ENCODE measurements at places on chromosomes 7 and 10. TPM values are rescaled to one million over a fixed set of nuclear protein-coding genes. Genes with fewer than 3 reads are reported as not detected.

CPED1 gene
- not detected for total RNA-seq

DNA sequence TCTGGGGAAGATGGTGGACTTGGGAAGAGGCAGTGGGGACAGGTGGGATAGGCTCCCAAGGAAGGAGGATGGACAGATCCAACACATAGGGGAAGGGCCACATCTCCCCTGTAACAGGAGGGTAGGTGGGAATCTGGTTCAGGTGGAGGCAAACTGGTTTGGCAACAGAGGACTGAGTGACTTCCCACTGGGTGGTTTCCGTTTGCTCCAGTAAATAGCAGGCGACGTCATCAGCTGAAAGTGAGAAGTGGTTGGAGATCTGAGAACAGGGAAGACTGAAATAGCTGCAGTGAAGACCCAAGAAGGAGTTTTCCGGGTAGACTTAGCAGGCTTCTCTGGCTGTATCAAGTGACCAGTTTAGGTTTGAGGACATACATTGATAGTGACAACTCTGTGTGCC lies 504.4 kb downstream of the GALNT17 start:
- no peak overlapping the region for H3K4me3 ChIP-seq
- no peaks in the 10 kb centered on the region for H3K36me3 ChIP-seq
- no peaks in the 10 kb centered on the region for H3K4me1 ChIP-seq

DNA sequence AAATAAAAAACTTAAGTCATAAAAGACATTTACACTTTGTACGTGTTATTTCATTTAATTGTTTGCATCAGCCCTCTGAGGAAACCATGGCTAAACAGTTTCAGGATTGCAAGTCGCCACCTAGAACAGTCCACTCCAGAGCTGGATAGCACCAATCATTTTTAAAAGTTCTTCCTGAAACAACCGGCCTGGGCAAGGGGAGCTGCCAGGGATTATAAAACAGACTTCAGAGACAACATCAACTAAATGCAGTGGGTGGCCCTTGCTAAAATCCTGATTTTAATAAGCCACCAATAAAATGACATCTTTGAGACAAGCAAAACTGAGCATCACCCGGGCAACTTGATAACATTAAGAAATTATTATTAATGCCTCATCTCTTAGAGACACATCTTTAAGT lies 13.5 kb downstream of the DLG5 start:
- no peak for DNase-seq
- H3K27me3 ChIP-seq, result peaks cover 9% of the 10 kb centered on the region
- H3K4me1 ChIP-seq, result no peaks in the 10 kb centered on the region
- H3K36me3 ChIP-seq, result no peaks in the 10 kb centered on the region
- H3K4me3 ChIP-seq, result no peak overlapping the region

EMX2 gene
- total RNA-seq, result not detected

ANK3 gene
- 13.0 TPM for total RNA-seq

CACNB2 gene
- not detected for total RNA-seq

GRCh38 chr7:133815611-133816210 lies 311.4 kb upstream of the LRGUK start:
- DNase-seq, result no peak
- H3K36me3 ChIP-seq, result peaks cover 21% of the 10 kb centered on the region
- H3K4me3 ChIP-seq, result no peak overlapping the region
- no peaks in the 10 kb centered on the region for H3K27me3 ChIP-seq
- no peak overlapping the region for H3K27ac ChIP-seq

GRCh38 chr10:13751191-13751764 lies 164.5 kb downstream of the PRPF18 start:
- H3K4me1 ChIP-seq, result peaks cover 7% of the 10 kb centered on the region
- H3K27ac ChIP-seq, result no peak overlapping the region
- no peak for DNase-seq
- no peaks in the 10 kb centered on the region for H3K27me3 ChIP-seq
- H3K36me3 ChIP-seq, result no peaks in the 10 kb centered on the region
- H3K4me3 ChIP-seq, result no peak overlapping the region

GRCh38 chr10:78760463-78761310 lies 308.1 kb upstream of the ZMIZ1 start:
- peaks cover 16% of the 10 kb centered on the region for H3K4me1 ChIP-seq
- no peak overlapping the region for H3K4me3 ChIP-seq
- H3K27me3 ChIP-seq, result no peaks in the 10 kb centered on the region
- no peak overlapping the region for H3K27ac ChIP-seq
- DNase-seq, result no peak
- no peaks in the 10 kb centered on the region for H3K36me3 ChIP-seq

DNA sequence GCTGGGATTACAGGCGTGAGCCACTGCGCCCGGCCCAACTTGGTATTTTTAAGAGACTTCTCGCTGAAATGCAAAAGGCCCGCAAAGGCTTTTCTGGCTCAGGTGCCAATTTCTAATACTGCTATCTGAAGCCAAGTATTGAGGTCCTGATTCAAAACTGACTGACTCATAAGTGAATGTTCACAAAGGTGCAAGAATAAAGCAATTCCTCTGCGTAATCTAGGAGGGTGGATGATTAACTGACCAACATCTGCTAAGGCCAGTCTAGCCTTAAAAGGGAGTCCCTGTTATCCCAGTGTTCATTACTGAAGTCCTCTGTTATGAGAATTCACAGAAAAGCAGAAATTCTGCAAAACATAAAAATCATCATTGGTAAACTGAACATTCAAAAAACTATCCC lies 111.4 kb downstream of the SRPK2 start:
- DNase-seq, result no peak
- H3K36me3 ChIP-seq, result no peaks in the 10 kb centered on the region
- H3K4me3 ChIP-seq, result no peak overlapping the region
- H3K27ac ChIP-seq, result no peak overlapping the region
- no peaks in the 10 kb centered on the region for H3K27me3 ChIP-seq

GPRIN2 gene
- total RNA-seq, result not detected

DNA sequence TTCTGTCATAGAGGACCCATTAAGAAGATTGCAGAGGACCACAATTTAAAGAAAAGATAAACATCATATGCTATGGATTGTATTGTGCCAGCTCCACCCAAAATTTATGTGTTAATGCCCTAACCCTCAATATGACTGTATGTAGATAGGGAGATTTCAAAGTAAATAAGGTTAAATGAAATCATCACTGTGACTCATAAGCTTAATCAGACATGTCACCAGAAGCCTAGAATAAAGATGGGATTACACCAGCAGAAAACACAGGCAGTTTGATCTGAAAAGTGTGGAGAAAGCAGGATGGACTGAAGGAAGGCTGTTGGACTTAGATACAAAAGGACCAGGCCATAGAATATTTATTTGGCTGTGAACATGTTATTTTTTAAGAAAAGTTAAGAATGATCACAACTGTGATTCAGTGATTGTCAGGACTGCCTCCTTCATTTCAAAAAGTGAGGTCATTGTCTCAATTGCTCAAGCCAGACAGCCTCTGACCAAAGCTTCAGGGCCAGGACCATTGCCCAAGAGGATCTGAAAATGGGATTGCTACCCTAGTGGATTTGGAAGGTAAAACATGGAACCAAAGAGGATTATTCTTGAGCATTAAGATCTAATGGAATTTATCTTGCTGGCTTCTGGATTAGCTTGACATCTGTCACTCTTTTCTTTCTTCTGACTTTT lies 270.8 kb upstream of the POM121L12 start:
- H3K4me1 ChIP-seq, result no peaks in the 10 kb centered on the region
- no peak overlapping the region for H3K27ac ChIP-seq
- no peaks in the 10 kb centered on the region for H3K27me3 ChIP-seq
- H3K36me3 ChIP-seq, result no peaks in the 10 kb centered on the region

CPXM2 gene
- total RNA-seq, result not detected

SLC26A3 gene
- total RNA-seq, result not detected

CFAP70 gene
- 0.20 TPM for total RNA-seq

DNA sequence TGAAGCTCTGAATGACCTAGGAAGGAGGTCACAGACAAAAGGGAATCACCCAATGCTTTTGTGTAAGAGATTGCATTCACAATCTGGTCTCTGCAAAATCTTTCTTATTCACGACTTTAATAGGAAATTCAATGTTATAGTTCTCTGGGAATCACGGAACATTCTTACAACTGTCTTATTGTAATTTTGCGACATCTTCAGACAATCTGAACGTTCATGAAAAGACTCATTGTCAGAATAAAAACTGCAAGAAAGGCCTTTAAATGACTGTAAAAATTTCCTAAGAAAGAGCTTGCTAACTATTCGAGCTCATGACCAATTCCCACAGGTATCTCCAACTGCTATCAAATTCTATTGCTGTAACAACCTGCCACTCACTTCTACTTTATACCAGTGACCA lies 130.7 kb downstream of the DGKI start:
- peaks cover 4% of the 10 kb centered on the region for H3K27me3 ChIP-seq
- no peak overlapping the region for H3K27ac ChIP-seq
- no peaks in the 10 kb centered on the region for H3K36me3 ChIP-seq
- H3K4me3 ChIP-seq, result no peak overlapping the region
- DNase-seq, result no peak

PIK3AP1 gene
- total RNA-seq, result 1.6 TPM

ASZ1 gene
- not detected for total RNA-seq

DNA sequence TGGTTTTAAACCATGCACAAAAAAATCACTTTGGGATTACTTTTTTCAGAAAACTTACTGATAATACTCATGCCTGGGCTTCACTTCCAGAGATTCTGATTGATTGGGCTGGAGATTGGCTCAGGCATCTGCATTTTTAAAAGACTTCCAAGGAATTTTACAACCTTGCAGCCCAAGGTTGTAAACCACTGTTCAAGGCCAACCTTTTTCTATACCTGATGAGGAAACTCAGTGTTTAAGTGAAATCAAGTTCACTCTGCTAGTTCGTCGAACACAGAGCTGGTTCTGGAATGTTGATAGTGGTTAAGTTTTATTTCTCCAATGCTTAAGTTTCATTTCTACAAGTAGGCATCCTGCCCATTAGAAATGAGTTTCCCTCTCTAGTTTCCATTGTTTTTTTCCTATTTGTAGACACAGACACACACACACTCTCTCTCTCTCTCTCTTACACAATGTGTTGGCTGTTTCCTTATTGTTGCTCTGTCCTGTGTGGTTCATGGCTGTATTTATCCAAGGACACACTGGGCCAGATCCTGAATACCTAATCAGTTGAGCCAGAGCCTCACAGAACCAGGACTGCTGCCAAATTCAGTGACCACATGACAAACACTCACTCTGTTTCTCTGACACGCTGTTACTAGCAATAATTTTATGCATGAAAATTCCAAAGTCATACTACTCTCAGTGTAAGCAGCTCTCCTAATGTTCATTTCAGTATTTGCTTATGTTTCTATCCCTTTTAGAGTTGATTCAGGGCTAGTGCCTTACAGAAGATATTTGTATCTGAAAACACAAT lies 3.7 kb upstream of the IFIT1B start:
- H3K27ac ChIP-seq, result no peak overlapping the region
- no peaks in the 10 kb centered on the region for H3K27me3 ChIP-seq
- no peaks in the 10 kb centered on the region for H3K36me3 ChIP-seq
- DNase-seq, result no peak

DNA sequence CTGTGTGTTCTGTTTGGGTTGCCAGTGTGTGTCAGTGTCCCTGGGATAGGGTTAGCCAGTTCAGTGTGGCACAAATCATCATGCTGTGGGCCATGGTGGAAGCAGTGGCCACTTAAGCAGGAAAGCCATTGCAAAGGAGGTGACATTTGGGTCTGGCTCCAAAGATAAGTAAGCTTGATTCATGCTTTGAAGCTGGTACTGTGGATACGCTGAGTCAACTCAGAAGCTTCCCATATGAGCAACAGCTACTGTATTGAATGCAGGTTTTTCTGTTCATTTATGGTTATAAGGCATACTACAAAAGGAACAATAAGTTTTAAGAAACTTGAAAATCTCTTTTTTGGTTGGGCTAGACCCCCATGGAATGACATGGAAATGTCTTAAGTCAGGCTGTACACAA lies 143.1 kb downstream of the BMPER start:
- no peak overlapping the region for H3K4me3 ChIP-seq
- H3K36me3 ChIP-seq, result no peaks in the 10 kb centered on the region
- DNase-seq, result no peak
- no peak overlapping the region for H3K27ac ChIP-seq
- no peaks in the 10 kb centered on the region for H3K4me1 ChIP-seq
- no peaks in the 10 kb centered on the region for H3K27me3 ChIP-seq

GRCh38 chr7:67407392-67408071 lies 410.9 kb downstream of the TYW1 start:
- no peaks in the 10 kb centered on the region for H3K27me3 ChIP-seq
- no peak overlapping the region for H3K27ac ChIP-seq
- H3K4me1 ChIP-seq, result no peaks in the 10 kb centered on the region
- DNase-seq, result no peak
- no peaks in the 10 kb centered on the region for H3K36me3 ChIP-seq
- H3K4me3 ChIP-seq, result no peak overlapping the region

GIMAP5 gene
- 32.3 TPM for total RNA-seq

DNA sequence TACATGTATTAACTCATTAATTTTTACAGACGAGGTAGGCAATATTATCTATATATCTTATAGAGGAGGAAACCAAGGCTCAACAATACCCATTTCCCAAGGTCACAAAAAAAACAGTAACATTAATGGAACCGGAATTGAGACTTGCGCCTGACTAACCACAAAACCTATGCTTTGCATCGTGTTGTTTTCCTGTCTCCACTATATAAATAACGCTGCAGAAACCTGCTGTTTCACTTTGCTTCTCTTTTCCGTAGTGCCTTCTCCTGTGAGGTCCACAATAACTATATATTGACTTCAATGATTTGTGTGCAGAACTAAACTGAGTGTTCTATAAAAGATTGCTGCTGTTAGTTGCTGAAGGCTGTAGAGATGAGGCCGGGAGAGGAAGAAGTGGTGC lies 97.7 kb upstream of the RPA3 start:
- H3K4me1 ChIP-seq, result peaks cover 32% of the 10 kb centered on the region
- peak; percentile 14 for DNase-seq
- no peaks in the 10 kb centered on the region for H3K27me3 ChIP-seq
- no peak overlapping the region for H3K27ac ChIP-seq
- H3K36me3 ChIP-seq, result peaks cover 18% of the 10 kb centered on the region

- peak overlapping the region; percentile 52 for H3K4me3 ChIP-seq
- peaks cover 4% of the 10 kb centered on the region for H3K4me1 ChIP-seq
- H3K27ac ChIP-seq, result no peak overlapping the region
- H3K27me3 ChIP-seq, result peaks cover 21% of the 10 kb centered on the region
Measured at GRCh38 chr7:143360788-143361551, 1.5 kb downstream of the FAM131B start.

GRCh38 chr7:157963526-157963925 lies 624.1 kb downstream of the PTPRN2 start:
- peaks cover 7% of the 10 kb centered on the region for H3K27me3 ChIP-seq
- H3K4me3 ChIP-seq, result no peak overlapping the region
- no peak for DNase-seq
- no peaks in the 10 kb centered on the region for H3K36me3 ChIP-seq
- H3K4me1 ChIP-seq, result no peaks in the 10 kb centered on the region

- H3K4me1 ChIP-seq, result no peaks in the 10 kb centered on the region
- H3K4me3 ChIP-seq, result no peak overlapping the region
- H3K27me3 ChIP-seq, result no peaks in the 10 kb centered on the region
- no peak overlapping the region for H3K27ac ChIP-seq
Measured at GRCh38 chr10:95536017-95536416, 25.2 kb downstream of the SORBS1 start.

GRCh38 chr10:13795653-13796555 lies 209.1 kb downstream of the PRPF18 start:
- peaks cover 26% of the 10 kb centered on the region for H3K4me1 ChIP-seq
- no peak overlapping the region for H3K27ac ChIP-seq
- DNase-seq, result peak; percentile 22
- no peaks in the 10 kb centered on the region for H3K27me3 ChIP-seq
- no peaks in the 10 kb centered on the region for H3K36me3 ChIP-seq

- no peak for DNase-seq
- H3K27ac ChIP-seq, result no peak overlapping the region
- no peaks in the 10 kb centered on the region for H3K4me1 ChIP-seq
- no peak overlapping the region for H3K4me3 ChIP-seq
Measured at GRCh38 chr7:90968871-90969270, 295.4 kb upstream of the FZD1 start.

- DNase-seq, result no peak
- peaks cover 30% of the 10 kb centered on the region for H3K4me1 ChIP-seq
- H3K27me3 ChIP-seq, result no peaks in the 10 kb centered on the region
- H3K27ac ChIP-seq, result peak overlapping the region; percentile 83
Measured at GRCh38 chr10:23322082-23322481, 22.5 kb downstream of the C10orf67 start.

All from activated naive CD4-positive, alpha-beta T cell treated with anti-CD3 and anti-CD28 coated beads for 36 hours (primary cell).